ENCODE measurements at places on chromosomes 5 and 9.

- no peak overlapping the region for H3K4me3 ChIP-seq
- H3K4me1 ChIP-seq = no peaks in the 10 kb centered on the region
- H3K27ac ChIP-seq = no peak overlapping the region
- no peaks in the 10 kb centered on the region for H3K27me3 ChIP-seq
- H3K36me3 ChIP-seq = no peaks in the 10 kb centered on the region
- no peak for DNase-seq
These were observed 32.0 kb upstream of the GTF2H2C start for GRCh38 chr5:69528035-69528434.

DNA sequence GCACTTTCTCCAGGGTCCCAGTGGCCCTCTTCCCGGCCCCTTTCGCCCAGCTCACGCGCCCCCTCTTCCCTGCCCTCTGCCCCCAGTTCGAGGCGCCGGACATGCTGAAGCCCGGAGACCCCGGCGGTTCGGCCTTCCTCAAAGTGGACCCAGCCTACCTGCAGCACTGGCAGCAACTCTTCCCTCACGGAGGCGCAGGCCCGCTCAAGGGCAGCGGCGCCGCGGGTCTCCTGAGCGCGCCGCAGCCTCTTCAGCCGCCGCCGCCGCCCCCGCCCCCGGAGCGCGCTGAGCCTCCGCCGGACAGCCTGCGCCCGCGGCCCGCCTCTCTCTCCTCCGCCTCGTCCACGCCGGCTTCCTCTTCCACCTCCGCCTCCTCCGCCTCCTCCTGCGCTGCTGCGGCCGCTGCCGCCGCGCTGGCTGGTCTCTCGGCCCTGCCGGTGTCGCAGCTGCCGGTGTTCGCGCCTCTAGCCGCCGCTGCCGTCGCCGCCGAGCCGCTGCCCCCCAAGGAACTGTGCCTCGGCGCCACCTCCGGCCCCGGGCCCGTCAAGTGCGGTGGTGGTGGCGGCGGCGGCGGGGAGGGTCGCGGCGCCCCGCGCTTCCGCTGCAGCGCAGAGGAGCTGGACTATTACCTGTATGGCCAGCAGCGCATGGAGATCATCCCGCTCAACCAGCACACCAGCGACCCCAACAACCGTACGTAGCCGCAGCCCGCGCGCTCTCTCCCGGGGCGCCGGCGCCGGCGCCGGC, 1.0 kb downstream of the PRDM6 start:
- H3K36me3 ChIP-seq = no peaks in the 10 kb centered on the region
- H3K4me3 ChIP-seq = peak overlapping the region; percentile 35
- H3K27me3 ChIP-seq = peaks cover 57% of the 10 kb centered on the region
- no peak for DNase-seq
- no peaks in the 10 kb centered on the region for H3K4me1 ChIP-seq
- H3K27ac ChIP-seq = peak overlapping the region; percentile 9

GRCh38 chr5:10626473-10627013, 62.7 kb downstream of the ANKRD33B start:
- no peak overlapping the region for H3K4me3 ChIP-seq
- H3K36me3 ChIP-seq = no peaks in the 10 kb centered on the region
- no peak for DNase-seq
- peaks cover 5% of the 10 kb centered on the region for H3K4me1 ChIP-seq

- H3K36me3 ChIP-seq = no peaks in the 10 kb centered on the region
- H3K27me3 ChIP-seq = no peaks in the 10 kb centered on the region
- H3K27ac ChIP-seq = no peak overlapping the region
- DNase-seq = no peak
These were observed 165.5 kb downstream of the RORB start for GRCh38 chr9:74662674-74663073.

DNA sequence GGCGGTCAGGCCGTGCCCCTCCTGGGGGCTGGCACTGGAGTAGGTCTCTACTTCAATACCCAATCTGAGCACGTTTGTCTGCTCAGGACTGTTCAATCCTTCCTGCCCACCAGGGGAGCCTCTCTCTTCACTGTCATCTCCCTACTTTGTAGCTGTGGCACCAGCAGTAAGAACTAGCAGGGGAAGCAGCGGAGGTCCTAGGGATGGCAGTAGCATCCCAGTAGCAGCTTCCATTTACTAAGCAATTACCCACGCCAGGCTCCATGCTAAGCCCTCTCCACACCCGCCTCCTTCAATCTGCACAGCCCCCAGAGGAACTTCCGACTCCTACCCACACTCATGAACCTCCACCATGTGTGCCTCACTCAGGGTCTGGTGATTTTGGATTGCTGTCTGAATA, 31.7 kb downstream of the FSTL4 start:
- H3K36me3 ChIP-seq = no peaks in the 10 kb centered on the region
- H3K27ac ChIP-seq = no peak overlapping the region
- no peaks in the 10 kb centered on the region for H3K4me1 ChIP-seq
- no peak overlapping the region for H3K4me3 ChIP-seq
- no peaks in the 10 kb centered on the region for H3K27me3 ChIP-seq

DNA sequence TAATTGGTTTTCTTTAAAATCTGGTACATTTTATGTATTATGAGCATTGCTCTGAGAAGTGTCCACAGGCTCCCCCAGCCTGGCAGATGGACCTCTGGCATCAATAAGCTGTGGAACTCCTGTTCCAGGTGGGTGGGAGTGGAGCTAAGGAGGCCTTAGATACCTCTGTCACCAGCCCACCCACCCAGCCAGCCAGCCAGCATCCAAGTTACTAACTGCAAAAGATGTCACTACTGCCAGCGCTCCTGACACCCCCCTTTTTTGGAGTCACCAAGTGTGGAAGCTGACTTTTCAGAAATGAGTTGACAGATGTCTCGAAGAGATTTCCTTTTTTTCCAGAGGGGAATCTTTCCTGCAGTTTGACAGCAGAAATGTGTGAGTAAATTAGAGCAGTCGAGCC, 111.2 kb downstream of the GALNT10 start:
- no peaks in the 10 kb centered on the region for H3K36me3 ChIP-seq
- no peaks in the 10 kb centered on the region for H3K27me3 ChIP-seq
- H3K4me1 ChIP-seq = no peaks in the 10 kb centered on the region
- no peak overlapping the region for H3K27ac ChIP-seq
- no peak for DNase-seq
- H3K4me3 ChIP-seq = no peak overlapping the region

DNA sequence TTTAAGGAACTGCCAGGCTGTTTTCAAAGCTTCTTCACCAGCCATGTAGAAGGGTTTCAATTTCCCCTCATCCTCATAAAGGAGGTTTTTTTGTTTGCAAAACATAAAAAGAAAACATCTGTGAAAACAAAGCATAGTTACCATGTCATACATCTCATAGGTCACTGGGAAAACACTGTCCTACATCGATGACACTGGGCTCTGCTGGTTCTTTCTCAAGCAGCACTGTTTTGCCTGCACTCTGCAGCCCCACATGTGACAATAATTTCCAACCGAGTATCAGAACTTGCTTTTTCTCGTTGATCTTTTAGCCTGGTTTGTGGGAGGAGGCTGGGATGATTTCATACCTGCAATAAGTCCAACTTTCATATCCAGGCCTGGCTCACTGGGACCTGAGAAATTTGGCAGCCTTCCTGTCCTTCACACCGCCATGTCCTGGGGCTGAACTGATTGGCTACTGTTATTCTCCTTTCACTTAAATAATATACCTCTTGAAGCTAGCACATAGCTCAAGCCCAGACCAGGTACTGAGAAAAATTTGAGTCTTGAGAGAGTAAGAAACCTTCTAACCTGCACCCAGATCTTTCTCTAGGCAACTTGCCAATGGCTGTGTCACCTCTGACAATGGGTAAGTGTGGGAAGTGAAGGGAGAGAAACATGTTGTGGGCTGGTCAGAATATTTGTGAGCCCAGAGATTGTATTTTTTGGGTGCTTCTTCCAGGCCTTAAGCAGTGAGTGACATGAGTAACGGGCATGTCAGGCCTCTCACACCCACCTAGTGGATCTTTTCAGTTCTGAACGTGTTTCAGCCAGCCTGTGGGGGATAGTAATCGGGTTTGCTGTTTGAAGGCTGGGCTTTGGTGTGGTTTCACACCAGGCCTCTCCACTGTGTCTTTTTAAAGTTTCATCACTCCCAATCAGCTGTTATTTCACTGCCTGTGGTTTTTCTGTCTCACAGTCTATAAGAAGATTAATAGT, 502.8 kb downstream of the NTRK2 start:
- H3K27me3 ChIP-seq = no peaks in the 10 kb centered on the region
- DNase-seq = no peak
- no peaks in the 10 kb centered on the region for H3K4me1 ChIP-seq
- H3K36me3 ChIP-seq = no peaks in the 10 kb centered on the region
- no peak overlapping the region for H3K27ac ChIP-seq
- no peak overlapping the region for H3K4me3 ChIP-seq

- DNase-seq = no peak
- no peak overlapping the region for H3K4me3 ChIP-seq
- no peak overlapping the region for H3K27ac ChIP-seq
- H3K4me1 ChIP-seq = no peaks in the 10 kb centered on the region
- H3K36me3 ChIP-seq = no peaks in the 10 kb centered on the region
- no peaks in the 10 kb centered on the region for H3K27me3 ChIP-seq
These were observed 29.6 kb upstream of the BOD1 start for GRCh38 chr5:173645890-173646574.

DNA sequence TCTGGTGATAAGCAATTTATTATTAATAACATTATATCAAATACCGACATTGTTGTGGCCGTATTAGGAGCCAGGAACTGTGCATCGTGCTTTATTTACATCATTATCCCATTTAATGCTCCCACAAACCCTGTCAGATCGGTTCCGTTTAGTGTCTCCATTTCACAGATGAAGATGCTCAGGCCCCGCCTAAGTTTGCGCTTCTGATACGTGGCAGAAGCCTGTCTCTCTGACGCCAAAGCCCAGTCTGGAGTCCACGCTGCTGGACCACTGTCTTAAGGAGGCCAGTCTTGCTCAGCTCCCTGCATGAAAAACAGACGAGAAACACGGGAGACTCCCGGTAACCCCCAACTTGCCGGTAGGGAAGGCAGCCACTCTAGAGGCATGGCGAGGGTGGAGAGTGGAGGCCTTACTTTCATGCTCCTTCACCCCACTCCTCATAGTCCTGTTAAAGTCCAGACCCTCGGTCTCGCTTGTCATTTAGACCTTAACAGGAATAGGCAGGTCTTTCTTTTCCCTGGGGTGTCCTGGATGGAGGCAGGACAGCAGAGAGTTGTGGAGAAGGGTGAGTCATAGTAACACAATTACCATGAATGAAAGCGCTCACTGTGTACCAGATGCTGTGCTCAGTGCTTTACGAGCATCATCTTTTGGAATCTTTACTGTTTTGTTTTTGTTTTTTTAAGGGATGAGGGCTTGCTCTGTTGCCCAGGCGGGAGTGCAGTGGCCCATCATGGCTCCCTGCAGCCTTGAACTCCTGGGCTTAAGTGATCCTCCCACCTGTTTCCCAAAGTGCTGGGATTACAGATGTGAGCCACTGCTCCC, 872 bp downstream of the TXNDC15 start:
- H3K27me3 ChIP-seq = no peaks in the 10 kb centered on the region
- H3K4me3 ChIP-seq = peak overlapping the region; percentile 88
- no peaks in the 10 kb centered on the region for H3K4me1 ChIP-seq
- H3K36me3 ChIP-seq = no peaks in the 10 kb centered on the region

GRCh38 chr5:96259151-96259772, 173.8 kb downstream of the PCSK1 start:
- no peaks in the 10 kb centered on the region for H3K36me3 ChIP-seq
- no peaks in the 10 kb centered on the region for H3K4me1 ChIP-seq
- no peaks in the 10 kb centered on the region for H3K27me3 ChIP-seq
- H3K4me3 ChIP-seq = no peak overlapping the region

All from uterus (tissue), 4 donors.